ENCODE measurements at places on chromosomes 2 and 18.

DNA sequence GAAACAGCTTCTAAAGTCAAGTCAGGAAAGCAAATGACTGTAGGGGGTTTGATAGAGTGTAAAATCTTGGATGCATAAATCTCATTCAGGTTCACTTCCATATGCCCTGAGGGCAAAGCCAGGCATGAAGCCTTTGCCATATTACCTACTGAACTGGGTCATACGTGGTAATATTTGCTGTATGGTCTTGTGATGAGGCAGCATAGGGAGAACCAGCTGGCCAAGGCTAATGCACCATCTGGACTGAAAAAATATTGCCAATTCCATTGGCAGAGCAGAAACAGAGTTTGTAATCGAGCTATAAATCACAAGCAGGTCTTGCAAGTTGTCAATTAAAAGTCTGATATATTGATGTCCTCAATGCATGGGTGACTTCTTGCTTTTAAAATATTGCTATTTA is 243.8 kb downstream of the ERBB4 start:
- no peak for DNase-seq

DNA sequence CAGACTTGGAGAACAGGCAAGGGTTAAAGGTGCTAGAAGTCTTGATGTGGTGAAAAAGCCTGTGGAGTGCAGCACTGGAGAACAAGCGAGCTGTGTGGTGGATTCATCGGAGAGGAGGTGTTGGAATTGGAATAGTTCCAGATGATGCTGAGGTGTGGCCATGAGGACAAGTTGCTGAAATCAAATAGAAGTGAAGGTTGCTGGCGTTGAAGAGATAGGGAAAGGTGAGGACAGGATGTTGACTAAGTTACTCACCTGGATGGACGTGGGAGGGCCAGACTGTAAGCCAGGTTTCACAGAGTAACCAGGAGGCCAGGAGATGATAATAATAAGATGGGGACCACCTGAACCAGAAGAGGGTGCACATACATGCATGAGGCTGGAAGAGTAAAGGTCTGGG is 173.4 kb downstream of the DIS3L2 start:
- no peak for DNase-seq

DNA sequence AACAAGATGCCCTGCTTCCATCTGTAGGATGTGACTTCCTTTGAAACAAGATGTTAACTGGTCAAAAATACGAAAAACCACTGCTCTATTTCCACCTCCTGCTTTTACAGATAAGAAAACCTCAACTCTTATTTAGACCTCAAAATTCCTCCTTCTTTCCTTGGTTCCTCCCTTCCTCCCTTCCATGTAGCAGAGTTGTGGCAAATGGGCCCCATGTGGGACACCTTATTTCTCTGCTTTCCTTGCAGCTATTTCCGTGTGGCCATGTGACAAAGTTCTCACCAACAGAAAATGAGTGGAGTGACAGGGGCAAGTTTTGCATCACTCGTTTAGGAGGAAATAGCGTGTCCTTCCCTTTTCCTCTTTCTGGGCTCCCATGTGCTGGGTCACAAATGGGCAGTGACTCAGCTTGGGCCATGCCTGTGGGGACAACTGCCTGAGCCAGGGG is 69.4 kb upstream of the SMAD2 start:
- no peak for DNase-seq

GRCh38 chr2:149056541-149057255 is 18.2 kb downstream of the LYPD6B start:
- DNase-seq: no peak

DNA sequence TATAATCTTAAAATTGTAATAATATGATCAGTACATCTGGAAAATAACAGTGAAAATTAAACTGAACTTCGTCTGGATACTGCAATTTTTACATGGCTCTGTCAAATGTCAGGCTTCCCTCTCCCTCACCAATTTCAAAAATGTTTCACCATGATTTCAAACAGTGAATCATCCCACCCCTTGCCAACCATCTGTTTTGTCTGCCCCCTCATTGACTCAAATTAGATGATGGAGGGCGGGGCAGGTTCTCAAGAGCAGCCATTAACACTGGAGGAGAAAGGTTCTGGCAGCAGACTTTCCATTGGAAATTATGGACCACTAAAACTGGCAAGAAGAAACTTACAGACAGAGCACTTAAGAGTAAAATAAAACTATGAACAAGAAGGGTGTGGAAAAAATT is 1195.7 kb upstream of the ZEB2 start:
- DNase-seq: no peak

- DNase-seq: no peak
Measured at GRCh38 chr2:96409820-96410164, 74.2 kb downstream of the NCAPH start.

DNA sequence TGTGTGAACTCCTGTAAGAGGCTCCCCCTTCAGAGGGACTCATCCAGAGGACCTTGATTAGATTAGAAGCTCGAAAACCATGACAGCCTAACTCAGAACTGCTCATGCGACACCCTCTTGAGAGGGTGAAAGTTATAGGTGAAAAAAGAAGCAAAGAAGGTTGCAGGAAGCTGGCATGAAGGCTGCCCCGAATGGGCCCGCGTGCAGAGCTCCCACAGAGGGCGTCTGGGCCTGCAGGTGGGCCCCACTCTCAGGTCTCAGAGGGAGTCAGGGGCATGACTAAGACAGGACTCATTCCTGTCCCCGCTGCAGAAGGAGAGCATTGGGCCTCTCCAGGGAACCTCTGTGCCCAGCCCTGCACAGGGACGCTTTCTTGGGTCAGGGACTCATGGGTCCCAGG is 235.4 kb downstream of the EIPR1 start:
- no peak for DNase-seq

DNA sequence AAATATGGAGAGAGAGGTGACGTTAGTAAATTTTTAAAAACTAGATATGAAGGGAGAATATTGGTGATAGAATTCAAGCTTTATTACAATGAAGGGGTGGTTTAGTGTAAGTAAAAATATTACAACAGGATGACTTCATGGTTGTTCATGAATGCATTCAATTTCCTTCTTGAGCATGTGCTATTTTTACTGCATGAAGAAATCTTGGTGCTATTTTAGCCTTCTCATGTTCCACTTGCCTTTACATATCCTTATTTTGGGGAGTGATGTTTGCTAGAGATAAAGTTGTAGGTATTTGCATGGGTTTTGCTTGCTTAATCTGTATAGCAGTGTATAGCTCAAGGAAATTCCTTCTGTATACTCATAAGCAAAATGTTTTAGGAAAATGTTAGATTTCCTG is 195.0 kb upstream of the MMADHC start:
- DNase-seq: no peak

GRCh38 chr18:51107082-51107481 is 77.1 kb downstream of the SMAD4 start:
- DNase-seq: no peak

DNA sequence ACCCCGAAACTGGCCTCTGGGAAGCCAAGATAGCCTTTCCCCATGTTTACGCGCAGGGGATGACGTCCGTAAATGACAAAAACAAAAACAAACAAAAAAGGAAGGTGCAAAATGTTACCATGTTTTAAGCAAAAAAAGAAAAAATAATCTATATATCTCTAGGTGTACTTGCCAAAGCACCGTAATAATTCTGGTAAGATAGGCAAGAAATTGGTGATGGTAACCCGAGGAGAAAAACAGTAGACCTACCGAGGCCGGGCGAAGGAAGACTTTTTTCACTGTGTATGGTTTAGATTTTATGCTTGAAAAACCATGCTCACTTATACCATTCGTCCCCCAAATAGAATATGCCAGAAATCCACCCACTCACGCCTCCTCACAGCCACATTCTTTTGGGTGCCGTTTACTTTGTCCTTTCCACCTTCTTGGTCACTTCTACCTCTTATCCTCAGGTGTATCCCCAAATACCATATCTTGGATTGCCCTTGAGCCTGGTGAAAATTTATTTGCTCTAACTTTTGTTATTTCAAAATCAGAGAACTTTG is 8.0 kb downstream of the GATA6 start:
- no peak for DNase-seq

- DNase-seq: peak; percentile 65
Measured at GRCh38 chr2:85266146-85267041, 61.4 kb downstream of the TGOLN2 start.

- DNase-seq: no peak
Measured at GRCh38 chr2:56483081-56483480, 299.3 kb downstream of the CCDC85A start.

GRCh38 chr18:62407660-62408059 is 82.5 kb downstream of the TNFRSF11A start:
- no peak for DNase-seq

DNA sequence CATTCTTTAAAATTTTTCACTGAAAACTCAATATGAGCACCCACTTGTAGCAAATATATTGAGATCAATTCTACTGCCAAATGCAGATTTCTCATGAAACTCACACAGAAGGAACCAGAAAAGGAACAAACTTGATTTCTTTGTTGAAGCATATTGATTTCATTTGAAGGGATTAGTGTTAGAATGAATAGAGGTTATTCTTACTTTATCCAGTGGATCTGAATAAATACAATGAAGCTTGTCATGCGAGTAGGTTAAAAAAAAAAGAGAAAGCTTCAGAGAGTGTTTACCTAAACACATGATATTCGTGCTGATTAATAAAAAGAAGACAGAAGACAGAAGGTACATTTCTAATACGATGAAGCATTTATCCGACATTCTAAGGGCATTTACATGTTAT is 226.7 kb upstream of the ZSWIM2 start:
- no peak for DNase-seq

GRCh38 chr2:7672027-7672684 is 754.9 kb downstream of the RNF144A start:
- DNase-seq: peak; percentile 22

- DNase-seq: no peak
Measured at GRCh38 chr2:1950474-1950873, 206.2 kb upstream of the PXDN start.

GRCh38 chr2:169080250-169081069 is 11.1 kb downstream of the DHRS9 start:
- DNase-seq: no peak

GRCh38 chr2:30149976-30150375 is 3.2 kb downstream of the YPEL5 start:
- no peak for DNase-seq

DNA sequence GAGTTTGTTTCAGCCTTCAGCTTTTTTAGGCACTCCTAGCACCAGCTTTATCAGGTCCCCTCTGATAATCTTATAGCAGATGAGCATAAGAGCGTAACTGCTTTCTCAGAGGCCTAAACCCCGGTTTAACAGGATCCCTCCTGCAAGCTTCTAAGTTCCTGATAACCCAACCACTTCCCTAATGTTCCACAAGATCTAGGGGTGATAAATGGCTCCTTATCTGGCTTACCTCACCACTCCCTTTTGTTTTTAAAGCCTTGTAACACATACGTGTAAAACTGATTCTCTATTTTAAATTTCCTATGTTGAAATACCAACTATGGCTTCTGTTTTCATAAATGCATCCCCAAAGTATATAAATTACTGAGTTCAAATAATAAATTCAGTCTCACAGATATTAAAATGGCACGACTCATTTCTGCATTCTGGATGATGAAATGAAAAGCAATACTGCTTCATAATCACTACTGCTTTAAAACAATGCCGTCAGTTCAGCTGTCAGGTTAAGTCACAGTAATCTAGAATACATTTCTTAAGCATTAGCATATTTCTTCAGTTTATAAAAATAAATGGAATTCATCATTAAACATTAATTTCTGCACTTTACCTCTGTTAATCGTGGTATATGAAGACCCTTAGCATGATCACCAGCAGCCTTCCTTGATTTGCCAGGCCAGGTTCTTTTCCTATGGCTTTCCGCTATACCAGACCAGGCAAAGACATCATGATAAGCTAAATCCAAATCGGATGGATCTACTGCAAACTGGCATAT is 126.3 kb downstream of the C2orf74 start:
- no peak for DNase-seq

DNA sequence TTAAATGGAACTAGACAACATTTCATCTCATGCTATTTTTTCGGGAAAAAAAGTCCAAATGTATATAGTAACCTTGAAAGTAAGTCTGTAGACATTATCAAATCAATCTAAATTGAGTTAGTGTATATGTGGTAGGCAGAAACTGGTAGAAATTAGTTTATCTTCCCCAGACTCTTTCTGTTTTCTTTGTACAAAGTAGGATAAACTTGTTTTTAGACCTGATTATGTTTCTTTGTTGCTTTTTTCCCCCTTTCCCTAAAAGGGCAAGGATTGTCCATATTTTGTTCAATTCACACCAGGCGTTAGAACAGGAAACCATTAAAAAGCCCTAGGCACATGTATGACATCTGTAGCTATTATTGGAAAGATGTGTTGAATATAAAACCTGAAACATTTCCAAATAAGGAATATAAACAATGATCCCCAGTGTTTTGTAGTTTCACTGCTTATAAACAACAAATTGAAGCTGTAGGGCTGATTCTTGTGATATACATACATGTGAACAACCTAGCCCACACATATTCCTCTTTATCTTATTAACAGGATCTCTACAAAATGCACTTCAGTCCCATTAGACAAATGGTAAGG is 528.3 kb downstream of the PARD3B start:
- no peak for DNase-seq

- DNase-seq: peak; percentile 83
Measured at GRCh38 chr2:96801005-96801785, 14.9 kb upstream of the CNNM3 start.

- no peak for DNase-seq
Measured at GRCh38 chr18:26495287-26495686, 53.1 kb downstream of the KCTD1 start.

DNA sequence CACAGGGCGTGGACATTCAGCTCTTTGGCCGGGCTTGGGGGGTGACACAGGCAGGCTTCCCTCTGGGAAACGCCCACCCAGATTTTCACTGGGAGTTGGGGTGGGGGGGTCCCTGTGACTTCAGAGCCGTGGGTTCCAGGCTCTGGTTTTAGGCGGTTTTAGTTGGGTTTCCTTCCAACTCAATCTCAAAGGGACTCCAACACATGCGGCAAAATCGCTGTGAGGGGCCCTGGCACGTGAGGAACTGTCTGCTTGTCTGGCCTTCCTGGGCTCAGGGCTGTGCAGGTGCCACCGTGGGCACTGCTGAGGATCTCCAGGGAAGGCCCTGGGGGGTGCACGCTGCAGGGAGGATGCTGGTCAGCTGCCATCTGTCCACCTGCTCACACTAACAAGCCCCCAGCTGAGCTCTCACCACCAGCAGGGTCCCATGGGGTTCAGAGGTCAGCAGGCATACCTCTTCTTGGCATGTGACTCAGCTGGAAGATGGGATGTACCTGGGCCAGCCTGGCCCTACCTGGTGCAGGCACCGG is 11.7 kb downstream of the HS6ST1 start:
- DNase-seq: no peak

GRCh38 chr2:37671816-37672103 is 318 bp upstream of the CDC42EP3 start:
- DNase-seq: no peak

DNA sequence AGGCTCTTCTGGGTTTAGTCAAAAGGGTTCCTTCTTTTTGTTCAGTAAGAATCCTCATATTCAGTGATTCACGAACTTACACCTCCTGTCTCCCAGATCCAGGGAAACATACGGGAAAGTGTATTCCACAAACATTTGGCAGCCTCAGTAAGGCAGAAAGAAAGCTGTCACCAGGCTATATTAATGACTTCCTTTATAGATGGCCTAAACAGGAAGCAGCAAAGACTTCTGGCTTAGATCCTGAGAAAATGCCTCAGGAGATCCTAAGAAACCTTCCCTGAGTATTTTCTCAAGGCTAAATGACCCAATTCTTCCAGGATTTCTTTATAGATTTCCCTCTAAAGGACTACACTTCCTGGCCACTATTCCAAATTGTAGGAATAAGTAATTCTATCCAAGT is 1995.5 kb upstream of the CELF4 start:
- no peak for DNase-seq

GRCh38 chr18:46700066-46700824 is 43.2 kb upstream of the LOXHD1 start:
- no peak for DNase-seq

- DNase-seq: peak; percentile 27
Measured at GRCh38 chr2:85888020-85888683, 638 bp downstream of the ST3GAL5 start.

All from HuH-7.5 (cell line).